Stimulated activated CD8-positive, alpha-beta memory T cell treated with anti-CD3 and anti-CD28 coated beads, Interleukin-7, amount 100 ng/mL, for 4 hours (primary cell): ENCODE measurements at places on chromosomes 6 and 20.

GRCh38 chr6:21987501-21987957 is 309.3 kb downstream of the PRL start:
- DNase-seq = peak; percentile 1

DNA sequence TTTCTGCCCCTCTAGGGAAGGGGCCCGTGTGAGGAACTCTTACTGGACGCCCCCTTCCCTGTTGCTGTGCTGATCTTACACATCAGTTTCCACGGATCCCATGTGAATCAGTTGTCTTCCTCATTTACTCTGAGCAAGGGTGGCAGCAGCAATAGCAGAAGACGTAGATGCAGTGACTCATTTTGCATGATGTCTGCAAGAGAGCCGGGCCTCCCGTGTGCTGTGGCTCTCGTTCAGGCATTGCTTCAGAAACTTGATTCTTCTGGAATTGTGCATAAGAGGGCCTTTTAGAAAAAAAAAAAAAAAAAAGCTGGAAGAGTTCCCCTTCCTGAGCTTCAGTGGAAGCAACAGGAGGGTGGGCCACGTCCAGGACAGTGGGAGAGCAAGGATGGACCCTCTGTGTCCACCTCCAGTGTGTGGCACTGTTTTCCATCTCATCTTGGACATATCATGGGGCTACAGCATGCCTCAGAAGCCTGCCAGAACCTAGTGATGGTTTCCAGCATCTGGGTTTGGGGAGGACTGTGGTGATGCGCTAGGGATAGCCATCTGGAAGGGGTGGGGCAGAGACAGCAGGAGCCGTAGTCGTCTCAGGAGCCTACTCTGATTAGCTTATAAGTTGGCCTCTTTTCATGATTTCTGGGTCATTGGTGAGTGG is 62.1 kb downstream of the FOXO3 start:
- DNase-seq = no peak

GRCh38 chr20:13271977-13272975 is 51.2 kb downstream of the ISM1 start:
- DNase-seq = no peak

DNA sequence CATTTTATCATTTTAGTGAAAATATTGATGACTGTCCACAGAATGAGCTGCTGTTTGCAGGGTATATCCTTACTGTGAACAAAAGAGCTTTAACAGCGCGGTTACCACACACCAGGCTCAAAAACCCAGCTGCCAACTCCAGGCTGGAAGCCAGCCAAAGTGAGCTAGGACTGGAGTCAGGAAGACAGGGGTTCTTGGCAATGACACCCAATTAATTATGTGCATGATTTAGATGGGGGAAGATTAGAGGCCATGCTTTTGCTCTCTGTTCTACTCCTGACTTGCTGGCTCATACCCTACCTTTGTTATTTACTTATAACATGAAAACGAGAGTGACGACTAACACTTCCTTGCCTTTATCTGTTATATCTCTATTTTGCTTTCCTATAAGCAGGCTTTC is 128.9 kb upstream of the SHLD1 start:
- DNase-seq = no peak

DNA sequence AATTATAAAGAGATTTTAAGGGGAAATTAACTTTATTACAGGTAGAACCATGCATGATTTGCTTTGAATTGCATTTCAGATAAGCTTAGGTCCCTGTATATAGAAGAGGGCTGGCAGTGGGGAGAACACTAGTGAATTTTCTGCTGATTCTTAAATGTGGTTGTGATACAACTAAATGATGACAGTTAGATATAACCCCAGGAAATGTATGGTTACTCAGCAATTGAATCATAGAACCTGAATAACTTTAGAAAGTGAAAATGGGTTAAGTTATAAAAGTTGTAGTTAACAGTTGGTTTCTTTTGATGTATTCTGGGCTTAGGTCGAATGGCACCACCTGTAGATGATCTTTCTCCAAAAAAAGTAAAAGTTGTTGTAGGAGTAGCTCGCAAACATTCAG is 70.1 kb downstream of the PHF3 start:
- no peak for DNase-seq

GRCh38 chr6:30149858-30150550 is 11.0 kb downstream of the TRIM10 start:
- no peak for DNase-seq

- DNase-seq = no peak
Measured at GRCh38 chr6:8005136-8005535, 59.1 kb downstream of the BLOC1S5 start.

- no peak for DNase-seq
Measured at GRCh38 chr6:101303495-101303894, 90.0 kb upstream of the GRIK2 start.

GRCh38 chr6:111230351-111231089 is 143.2 kb downstream of the SLC16A10 start:
- no peak for DNase-seq

DNA sequence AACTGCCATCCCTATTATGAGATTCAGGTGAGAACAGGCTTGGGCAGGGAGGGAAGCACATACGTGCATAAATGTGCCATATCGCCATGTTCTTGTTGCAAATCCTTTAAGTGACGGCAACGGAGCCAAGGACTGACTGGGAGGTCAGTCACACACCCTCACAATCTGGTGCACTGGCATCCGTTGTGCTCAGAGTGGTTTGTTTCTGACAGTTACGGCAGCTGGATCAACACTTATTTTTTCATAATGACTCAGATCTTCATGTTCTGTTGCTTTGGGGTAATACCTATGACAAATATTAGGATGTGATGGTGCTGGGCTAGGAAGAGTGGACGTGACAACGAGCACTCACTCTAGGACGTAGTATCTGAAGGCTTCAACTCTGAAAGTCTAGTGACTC is 56.2 kb upstream of the PREP start:
- DNase-seq = no peak

- DNase-seq = no peak
Measured at GRCh38 chr6:132961122-132961521, 146.8 kb downstream of the RPS12 start.

- DNase-seq = no peak
Measured at GRCh38 chr6:51569594-51569993, 517.8 kb downstream of the PKHD1 start.

DNA sequence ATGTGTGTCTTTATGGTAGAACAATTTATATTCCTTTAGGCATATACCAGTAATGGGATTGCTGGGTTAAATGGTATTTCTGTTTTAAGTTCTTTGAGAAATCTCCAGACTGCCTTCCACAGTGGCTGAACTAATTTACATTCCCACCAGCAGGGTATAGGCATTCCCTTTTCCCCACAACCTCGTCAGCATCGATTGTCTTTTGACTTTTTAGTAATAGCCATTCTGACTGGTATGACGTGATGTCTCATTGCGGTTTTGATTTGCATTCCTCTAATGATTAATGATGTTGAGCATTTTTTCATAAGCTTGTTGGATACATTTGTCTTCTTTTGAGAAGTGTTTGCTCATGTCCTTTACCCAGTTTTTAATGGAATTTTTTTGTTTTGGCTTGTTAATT is 5.3 kb upstream of the TASP1 start:
- no peak for DNase-seq

GRCh38 chr6:127855542-127856159 is 45.2 kb downstream of the THEMIS start:
- DNase-seq = peak; percentile 8

DNA sequence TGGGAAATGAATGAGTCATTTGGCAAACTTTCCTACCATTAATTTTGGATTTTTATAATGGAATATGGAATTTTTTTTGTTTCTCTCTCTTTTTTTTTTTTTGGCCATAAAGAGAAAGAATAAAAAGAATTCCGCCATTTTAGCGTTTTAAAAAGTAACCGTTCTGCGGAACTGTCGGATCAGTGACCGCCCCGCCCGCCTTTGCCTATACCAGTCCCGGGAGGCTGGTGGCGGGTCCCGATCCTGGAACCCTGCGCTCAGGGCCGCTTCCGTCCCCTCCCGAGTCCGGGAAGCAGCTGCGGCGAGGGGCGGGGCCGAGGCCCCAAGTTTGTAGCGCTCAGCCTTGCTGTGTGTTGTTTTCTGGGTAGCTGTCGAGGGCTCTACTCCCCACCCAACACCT is 609 bp downstream of the L3MBTL1 start:
- DNase-seq = no peak

DNA sequence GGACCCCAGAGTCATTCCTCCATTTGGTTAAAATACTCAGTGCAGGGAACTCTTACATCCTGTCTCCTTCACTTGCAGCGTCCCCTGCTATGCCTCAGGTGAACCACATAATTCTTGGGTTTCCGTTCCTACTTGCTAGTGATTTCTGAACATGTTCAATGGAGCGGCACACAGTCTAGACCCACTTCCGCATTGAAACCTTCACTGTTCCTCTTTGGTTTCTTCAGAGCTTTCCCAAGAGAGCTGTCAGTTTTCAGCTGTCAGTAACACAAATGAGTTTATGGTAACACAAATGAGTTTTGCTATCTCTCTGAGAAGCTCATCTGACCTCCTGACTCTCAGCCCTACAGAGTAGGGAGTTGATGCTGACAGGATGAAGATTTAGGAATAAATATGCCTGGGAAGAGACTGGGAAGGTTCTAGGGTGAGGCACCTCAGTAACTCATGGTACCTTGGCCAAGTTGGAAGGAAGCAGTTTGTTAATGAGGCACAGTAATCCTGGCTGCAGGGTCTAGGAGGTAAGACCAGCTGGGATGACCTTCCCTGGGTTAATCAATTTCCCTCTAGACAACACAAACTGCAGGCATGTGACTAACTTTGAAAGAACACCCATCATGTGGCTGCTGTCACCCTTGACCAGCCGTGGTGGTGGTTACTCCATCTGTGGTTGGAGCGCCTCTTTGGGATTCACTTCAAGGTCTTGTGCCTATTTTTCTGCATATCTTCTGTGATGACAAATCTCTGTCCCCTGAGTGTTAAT is 5.4 kb downstream of the SYS1 start:
- DNase-seq = no peak

DNA sequence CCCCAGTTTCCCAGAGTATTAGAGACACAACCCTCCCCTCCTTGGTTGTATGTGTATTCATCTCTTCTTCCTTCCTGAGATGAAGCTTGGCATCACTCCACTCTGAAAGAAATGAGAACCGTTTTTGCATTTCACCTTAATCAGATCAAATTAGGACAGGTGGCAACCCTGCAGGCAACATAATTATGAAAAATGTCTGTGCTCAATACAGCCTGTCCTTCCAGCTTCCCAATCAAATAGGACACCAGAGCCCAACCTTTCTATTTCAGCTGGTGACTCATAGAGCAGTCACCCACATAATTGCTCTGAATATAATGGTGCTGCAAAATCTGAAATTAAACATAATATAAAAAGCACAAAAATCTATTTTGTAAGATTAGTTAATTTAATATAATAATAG is 310.2 kb upstream of the AGPAT4 start:
- DNase-seq = no peak

- no peak for DNase-seq
Measured at GRCh38 chr6:170174771-170175643, 115.9 kb downstream of the DLL1 start.

- DNase-seq = no peak
Measured at GRCh38 chr6:74087899-74088298, 391.9 kb downstream of the CD109 start.

DNA sequence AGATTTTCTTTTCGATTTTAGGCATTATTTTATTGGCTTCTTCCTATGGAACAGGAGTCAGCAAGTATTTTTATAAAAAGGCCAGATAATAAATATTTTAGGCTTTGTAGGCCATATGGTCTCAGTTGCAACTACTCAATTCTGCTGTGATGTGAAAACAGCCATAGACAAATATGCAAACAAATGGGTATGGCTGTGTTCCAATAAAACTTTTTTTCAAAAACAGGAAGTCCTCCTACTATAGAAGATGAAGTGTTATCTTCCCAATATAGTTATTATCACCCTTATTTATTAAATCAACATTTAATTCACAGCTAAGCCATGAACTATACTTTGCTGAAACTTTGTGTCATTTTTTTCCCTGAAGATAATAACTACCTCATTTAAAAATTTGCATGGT is 57.2 kb downstream of the CHD6 start:
- DNase-seq = no peak

GRCh38 chr6:75116946-75117345 is 88.9 kb downstream of the COL12A1 start:
- no peak for DNase-seq

DNA sequence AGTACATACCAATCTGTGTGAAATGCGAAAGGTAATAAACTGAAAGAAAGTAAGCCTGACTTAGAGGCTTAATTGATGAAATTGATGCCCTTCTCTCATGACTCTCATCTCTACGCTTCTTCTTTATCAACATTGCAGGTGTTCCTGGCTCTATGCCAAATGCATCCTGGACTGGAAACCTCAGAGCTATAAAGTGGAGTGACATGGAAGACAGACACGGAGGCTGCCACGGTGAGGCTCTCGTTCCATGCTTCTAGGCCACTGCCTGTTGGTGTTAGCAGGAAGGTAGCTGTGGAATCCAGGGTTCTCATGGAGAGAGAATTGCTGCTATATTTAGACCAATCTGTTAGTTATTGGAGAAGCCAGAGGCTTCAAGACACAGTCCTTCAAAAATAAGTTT is 73.2 kb downstream of the C6orf52 start:
- no peak for DNase-seq

DNA sequence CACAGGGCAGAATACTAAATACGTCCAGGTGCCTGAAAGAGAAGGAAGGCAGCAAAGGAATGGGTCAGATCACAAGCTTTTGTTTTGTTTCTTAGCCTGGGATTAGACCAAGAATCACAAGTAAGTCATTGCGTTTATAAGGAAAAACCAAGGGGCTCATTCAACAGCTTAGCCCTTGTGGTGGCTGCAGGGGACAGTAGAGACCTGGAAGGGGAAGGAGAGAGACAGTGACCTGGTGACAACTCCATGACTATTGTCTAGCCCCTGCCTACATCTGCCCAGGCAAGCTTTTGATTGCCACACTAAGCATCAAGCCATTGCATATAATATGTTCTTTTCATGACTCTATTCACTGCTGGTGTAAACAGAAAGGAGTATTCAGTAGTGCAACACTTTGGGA is 30.2 kb upstream of the TBC1D7 start:
- DNase-seq = no peak

DNA sequence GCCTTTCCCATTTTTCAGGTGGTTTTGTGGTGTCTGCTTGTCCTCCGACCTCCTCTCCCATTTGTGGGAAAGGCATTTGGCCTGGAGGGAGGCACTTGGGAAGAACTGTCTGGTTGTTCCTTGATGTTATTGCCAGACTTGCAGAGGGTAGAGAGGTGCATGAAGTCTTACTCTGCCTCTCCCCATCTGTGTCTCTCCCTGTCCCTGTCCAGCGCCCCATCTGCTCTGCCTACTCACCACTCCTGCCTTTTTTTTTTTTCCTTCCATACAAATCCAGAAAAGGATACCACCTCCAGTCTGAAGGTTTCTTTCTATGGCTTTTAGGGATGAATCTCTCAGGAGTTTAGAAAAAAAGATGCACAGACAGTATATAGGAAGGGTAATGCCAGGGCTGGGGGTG is 19.8 kb downstream of the PPARD start:
- no peak for DNase-seq

- DNase-seq = no peak
Measured at GRCh38 chr20:4325548-4326187, 310.3 kb upstream of the RNF24 start.

DNA sequence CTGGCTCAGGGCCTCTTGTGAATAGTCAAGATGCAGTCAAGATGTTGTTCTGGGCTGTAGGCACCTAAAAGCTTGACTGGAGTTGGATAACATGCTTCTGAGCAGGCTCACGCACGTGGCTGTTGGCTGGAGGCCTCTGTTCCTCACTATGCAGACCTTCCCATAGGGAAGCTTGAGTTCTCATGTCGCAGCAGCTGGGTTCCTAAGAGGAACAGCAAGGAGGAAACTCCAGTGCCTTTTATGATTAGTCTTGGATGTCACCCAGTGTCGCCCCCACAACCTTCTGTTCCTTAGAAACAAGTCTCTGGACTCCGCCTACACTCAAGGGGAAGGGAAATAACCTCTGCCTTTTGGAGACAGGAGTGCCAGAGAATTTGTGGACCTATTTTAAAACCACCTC is 210.7 kb downstream of the BCAS1 start:
- DNase-seq = no peak
